ENCODE measurements at places on chromosomes 5 and 9.

- no peak for DNase-seq
Measured at GRCh38 chr5:14512574-14512973, 69.0 kb upstream of the OTULINL start.

- DNase-seq: no peak
Measured at GRCh38 chr9:137492464-137493363, 33.6 kb upstream of the NSMF start.

- peak; percentile 46 for DNase-seq
Measured at GRCh38 chr9:127503947-127504886, 52.9 kb downstream of the LRSAM1 start.

GRCh38 chr9:37191403-37192089 is 71.2 kb downstream of the ZCCHC7 start:
- no peak for DNase-seq

DNA sequence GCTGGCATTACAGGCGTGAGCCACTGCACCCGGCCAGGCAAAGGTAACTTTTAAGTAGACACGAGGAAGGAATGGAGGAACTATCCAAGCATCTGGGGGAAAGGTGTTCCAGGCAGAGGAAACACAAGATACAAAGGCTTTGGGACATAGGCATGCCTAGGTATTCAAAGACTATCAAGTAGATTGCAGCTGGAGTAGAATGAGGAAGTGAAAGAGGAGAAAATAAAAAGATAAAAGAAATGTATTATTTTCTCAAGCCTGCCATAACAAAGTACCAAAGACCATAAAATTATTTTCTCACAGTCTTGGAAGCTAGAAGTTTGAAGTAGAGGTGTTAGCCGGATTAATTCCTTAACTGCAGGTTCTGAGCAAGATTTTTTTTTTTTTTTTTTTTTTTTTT is 39.9 kb upstream of the GRIN3A start:
- no peak for DNase-seq

DNA sequence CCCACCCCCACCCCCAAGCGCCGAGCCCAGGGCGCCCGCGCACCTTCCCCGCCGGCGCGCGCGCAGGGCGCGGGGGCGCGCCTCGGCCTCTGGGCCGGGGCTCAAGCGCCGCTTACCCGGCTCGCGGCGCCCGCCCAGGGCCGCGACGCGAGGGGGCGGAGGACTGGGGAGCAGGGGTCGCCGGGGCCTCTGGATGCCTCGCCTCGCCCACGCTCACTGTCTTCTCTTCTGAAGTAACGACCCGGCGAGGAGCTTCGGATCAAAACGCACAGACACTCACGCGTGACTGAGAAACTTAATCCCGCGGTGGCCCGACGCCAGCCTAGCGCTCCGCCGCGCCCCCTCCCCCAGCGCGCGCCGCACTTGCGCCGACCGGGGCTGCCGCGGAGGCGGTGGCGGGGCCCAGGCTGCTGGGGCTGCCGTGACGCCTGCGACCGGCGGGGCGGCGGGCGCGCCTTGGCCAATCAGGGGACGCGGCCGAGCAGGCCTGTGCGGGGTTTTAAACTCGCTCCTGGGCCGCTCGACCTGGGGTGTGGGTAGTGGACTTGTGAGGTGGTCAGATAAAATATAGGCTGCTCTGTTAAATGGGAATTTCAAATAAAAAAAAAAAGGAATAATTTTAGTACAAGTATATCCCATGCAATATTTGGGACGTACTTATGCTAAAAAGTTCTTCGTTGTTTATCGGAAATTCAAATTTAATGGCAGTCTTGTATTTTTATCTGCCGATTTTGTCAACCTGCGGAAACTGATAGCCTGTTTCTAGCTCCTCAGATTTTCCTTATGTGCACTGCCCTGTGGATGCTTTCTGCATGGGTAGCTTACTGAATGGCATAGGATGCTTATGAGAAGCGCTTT is at the start of gene MPDZ:
Gene MPDZ, minus strand, starts transcription at position 409 of the 858 bp plus-strand sequence. CDS start 29,377 bp downstream, outside the sequence.
- peak; percentile 37 for DNase-seq

DNA sequence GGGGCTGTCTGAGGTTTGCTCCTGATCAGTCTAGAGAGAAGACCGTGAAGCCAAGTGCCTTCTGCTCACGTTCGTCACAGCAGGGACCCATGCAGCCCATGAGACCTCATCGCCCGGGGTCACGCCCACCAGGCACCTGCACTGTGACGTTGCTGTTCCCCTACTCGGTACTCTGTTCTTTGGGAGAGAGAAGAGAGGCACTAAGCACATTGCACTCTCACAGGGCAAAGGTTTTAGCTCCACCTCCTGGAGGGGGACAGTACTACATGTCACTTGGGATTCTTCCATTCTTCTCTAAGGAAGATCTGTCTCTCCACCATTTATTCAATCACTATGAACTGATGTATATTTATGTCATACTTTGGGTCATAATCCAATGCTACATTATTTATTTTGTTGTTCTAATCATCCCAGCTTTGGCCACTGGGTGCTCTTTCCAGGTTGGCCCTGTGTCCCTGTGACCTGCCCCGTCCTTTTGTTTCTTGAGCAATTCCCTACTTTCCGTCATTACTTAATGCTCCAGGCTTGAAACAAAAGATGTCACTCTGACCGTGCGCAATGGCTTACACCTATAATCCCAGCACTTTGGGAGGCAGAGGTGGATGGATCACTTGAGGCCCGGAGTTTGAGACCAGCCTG is 31.4 kb upstream of the BRD3 start:
- peak; percentile 4 for DNase-seq

- peak; percentile 50 for DNase-seq
Measured at GRCh38 chr5:180328296-180329137, 24.6 kb downstream of the GFPT2 start.

DNA sequence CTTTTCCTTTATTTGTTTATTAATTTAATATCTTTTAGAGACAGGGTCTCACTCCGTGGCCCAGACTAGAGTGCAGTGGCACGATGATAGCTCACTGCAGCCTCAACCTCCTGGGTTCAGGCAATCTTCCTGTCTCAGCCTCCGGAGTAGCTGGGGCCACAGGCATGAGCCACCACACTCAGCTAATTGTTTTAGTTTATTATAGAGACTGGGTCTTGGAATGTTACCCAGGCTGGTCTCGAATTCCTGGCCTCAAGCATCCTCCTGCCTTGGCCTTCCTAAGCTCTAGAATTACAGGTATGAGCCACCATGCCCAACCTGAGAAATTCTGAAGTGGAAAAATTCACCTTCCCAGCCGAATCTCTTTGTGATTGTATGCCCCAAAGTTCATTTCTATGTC is 139.4 kb upstream of the SLC12A2 start:
- no peak for DNase-seq

DNA sequence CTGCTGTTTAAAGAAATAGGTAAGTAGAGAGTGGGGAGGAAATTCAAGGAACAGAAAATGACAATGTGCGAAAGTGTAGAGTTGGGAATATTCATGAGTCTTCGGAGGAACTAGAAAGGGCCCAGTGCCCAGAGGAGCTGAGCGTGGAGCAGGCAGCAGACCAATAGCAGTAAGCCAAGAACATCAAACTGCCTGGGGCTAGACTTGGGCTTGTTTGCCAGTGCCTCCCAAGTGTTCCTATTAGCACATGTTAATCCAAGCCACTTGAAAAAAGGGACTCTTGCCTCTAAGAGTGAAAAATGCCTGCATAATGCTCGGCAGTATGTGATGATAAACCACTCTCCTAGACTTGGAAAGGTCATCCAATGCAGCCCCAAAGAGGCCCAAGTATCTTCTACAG is 1.2 kb upstream of the TAL2 start:
- DNase-seq: no peak

- no peak for DNase-seq
Measured at GRCh38 chr5:168766426-168766700, 187.2 kb upstream of the PANK3 start.

DNA sequence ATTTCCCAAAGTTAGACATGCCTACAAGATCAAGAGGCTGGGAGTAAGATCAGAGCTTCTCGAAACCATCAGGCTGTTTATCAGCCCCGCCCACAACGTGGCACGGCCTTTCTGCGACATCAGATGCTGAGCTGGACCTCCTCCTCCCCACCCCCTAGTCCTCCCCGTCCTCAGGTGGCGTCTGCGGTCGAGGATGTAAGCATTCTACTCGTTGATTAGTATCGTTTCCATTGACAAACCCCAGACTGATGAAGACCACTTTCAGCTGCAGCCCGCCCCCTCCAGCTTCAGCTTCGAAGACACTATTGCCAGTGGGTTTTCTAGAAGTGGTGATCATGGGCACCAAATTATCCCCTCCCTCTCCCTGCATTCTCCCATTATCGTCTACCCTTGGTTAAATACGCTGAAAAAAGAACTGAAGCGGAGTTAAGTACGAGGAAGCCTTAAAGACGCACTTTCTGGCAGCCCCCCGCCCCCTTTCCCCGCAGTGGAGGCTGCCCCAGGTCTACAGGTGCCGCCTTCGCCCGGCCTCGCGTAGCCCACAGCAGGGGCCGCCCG is 1.1 kb downstream of the PPIC start:
- peak; percentile 4 for DNase-seq

DNA sequence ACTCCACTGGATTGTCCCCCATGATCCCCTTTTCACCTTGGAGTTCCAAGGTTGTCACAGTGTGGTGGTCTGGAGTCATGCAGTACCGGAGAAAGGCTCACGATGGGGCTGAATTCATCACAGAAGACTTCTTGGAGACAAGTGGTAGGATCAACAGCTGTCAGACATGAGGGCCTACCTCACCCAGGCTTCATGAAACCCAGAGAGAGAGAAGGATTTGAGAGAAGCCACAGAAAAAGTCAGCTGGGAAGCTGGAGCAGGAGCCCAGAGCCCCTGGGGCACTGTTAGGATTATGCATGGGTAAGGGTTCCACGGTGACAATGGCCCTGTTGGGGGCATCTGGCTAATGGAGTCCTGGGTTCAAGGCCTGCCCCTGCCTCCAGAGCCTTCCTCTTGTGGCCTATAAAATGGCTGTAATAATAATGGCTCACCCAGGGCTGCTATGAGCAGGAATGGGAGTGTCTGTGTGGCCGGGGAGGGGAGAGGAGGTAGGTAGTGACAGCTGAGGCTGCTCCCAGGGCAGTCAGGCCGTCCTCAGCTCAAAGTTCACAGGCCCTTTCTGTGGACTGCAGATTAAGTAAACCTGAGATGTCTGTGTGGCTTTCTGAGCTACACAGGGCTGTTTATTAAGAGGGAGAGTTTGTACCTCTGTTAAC is 910 bp downstream of the TRIM14 start:
- DNase-seq: no peak

GRCh38 chr5:109155625-109156024 is 254.1 kb downstream of the PJA2 start:
- no peak for DNase-seq
